ENCODE measurements at places on chromosomes 5 and 9. TPM values are rescaled to one million over a fixed set of nuclear protein-coding genes. Genes with fewer than 3 reads are reported as not detected.

GRCh38 chr5:174759091-174759490 is 34.7 kb downstream of the MSX2 start:
- no peak for DNase-seq

- no peak for DNase-seq
Observed at GRCh38 chr5:53552561-53552960, 7.9 kb upstream of the NDUFS4 start.

DNA sequence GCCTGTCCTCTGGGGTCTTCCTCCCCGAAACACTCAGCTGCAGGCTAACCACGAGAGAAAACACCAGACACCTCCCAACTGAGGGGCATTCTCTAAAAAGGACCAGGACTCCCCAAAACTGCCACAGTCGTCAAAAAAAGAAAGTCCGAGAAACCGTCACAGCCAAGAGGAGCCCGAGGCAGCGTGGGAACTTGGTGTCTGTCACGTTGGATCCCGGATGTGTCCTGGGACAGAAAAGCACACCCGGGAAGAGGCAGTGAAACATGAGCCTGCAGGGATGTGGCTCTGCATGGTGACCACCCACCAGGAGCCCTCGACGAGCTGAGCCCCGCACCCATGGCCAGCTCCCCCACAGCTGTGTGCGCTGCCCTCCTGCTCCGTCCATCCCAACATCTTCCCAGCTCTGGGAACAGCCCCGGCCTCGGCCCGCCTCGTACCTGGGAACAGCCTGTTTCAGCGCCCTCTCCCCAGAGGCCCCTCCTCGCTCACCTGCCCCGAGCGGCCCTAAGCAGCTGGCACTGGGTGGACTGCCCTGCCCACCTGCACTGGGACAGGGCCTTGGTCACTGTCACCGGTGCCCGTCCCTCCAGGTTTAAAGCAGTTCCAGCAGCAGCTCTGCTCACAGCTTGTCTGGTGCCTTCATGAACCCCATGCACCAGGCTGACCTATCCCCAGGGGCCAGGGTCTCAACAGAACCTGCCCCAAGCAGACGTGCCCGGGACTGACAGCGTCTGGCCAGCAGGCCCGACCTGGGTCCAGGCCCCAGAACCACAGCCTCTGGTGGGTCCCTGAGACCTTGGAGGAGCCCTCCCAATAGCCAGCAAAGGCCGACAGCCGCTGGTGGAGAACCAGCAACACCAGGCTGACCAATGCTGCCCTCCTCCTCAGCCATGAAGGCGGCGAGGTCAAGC is 10.9 kb downstream of the SLC12A7 start:
- no peak for DNase-seq

GRCh38 chr5:80961376-80962281 is 1.5 kb downstream of the RASGRF2 start:
- DNase-seq: no peak

- no peak for DNase-seq
Observed at GRCh38 chr5:106818552-106818951, 852.2 kb downstream of the EFNA5 start.

Gene DND1
- 1.9 TPM for total RNA-seq

GRCh38 chr9:108972186-108972585 is 38.0 kb downstream of the ABITRAM start:
- DNase-seq: no peak

- DNase-seq: no peak
Observed at GRCh38 chr5:129541648-129542251, 81.7 kb downstream of the ADAMTS19 start.

- DNase-seq: no peak
Observed at GRCh38 chr5:154159343-154159742, 31.2 kb upstream of the GALNT10 start.

Gene SLC1A3
- total RNA-seq: 19.1 TPM

Gene PCDHGA7
- total RNA-seq: 0.11 TPM

Gene C5orf52
- not detected for total RNA-seq

DNA sequence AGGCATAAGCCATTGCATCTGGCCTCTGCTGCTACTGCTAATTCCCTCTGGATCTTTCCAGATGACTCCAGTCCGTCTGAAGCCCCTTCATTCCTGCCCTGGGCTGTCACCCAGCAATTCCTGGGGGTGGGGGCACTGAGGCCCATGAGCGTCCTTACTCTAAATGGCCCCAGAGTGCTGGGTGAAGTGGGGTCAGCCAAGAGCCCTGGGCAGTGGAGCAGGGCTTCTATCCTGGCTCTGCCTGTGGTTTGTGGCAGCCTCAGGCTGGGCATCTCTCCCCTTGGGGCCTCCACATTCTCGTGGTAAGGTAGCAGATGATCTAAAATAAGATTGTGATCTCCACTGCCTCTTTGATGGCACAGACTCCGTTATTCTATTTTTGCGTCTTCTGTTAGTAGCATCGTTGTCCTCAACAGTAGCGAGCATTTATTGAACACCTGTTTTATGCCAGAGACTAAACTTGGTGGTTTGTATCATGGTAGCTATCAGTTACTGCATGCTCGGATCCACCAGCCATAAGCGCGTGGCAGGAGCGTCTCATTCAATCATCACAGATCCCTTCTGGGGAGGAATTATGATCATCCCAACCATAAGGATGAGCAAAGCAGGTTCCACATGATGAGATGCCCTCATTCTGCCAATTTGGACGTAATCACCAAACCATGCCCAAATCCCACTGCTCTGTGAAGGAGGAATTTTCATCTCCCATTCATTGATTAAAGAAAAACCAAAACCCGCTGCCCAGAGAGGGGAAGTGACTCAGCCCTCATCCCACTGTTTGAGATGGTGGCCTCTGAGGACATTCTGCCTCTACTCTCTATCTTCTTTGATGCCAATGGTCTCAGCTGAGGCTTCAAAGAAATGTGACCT is 21.9 kb upstream of the DUSP1 start:
- no peak for DNase-seq

GRCh38 chr9:101307524-101308213 is 77.1 kb downstream of the BAAT start:
- no peak for DNase-seq

DNA sequence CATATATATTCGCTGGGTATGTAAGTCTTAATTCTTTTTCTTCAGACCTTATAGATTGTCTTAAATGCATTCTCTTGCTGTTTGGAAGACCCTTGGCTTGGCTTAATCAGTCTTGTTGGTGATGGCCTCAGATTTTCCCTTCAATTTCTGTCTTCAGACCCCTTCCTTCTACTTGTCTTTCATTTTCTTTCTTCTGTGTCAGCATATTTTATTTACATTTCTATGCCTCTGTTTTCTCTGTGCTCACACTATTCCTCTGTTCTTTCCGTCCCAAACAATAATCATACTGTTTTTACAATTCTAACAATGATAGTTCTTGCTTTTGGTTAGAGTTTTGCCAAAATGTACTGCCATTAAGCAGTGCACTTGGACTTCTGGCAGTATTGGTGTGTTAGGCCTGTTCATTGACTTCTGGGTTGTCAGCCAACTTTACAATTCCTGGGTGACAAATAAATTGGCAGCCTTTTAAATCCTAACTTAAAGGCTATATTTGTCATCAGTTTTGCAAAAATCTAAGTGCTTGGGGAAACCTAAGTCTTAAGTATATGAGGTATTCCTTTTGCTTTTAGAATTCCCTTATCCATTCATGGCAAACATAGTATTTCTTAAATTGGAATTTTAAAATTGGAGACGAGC is 8.0 kb downstream of the SRFBP1 start:
- no peak for DNase-seq

DNA sequence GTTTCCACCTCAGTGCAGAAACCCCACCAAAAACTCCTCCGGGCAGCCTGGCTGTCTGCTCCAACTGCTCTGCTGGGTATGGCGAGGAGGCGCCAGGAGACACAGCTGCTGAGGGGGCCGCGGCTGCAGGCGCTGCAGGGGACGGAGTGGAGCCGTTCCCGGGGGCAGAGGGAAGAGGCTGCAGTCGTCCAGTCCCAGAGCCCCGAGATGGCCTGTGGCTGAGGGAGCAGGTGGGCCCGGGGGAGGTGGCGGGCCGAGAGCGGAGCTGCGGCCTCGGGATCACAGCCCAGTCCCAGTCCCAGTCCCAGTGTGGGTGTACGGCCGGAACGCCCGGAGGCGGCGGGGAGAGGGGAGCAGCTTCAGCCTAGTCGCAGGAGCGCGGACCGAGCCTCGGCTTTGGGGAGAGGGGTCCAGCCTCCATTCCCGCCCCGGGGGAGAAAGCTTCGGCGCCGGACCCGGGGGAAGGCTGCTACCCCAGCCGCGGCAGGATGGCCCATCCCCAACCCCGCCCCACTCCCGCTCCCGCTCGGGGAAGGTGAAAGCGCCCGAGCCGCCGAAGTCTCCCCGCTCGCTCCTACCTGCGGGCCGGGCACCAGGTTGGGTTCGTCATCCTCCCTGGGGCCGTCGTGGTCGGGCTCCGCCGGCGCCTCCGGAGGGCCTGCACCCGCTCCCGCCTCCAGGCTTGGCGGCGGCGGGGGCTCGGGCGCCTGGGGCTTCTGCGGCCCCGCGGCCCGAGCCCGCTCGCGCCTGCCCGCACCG is 513 bp downstream of the FAM193B start:
- DNase-seq: no peak

- DNase-seq: no peak
Observed at GRCh38 chr5:33997331-33997983, 10.4 kb downstream of the AMACR start.

- no peak for DNase-seq
Observed at GRCh38 chr5:29758986-29759421, 1434.5 kb upstream of the CDH6 start.

Gene ZNF883
- 7.3 TPM for total RNA-seq

DNA sequence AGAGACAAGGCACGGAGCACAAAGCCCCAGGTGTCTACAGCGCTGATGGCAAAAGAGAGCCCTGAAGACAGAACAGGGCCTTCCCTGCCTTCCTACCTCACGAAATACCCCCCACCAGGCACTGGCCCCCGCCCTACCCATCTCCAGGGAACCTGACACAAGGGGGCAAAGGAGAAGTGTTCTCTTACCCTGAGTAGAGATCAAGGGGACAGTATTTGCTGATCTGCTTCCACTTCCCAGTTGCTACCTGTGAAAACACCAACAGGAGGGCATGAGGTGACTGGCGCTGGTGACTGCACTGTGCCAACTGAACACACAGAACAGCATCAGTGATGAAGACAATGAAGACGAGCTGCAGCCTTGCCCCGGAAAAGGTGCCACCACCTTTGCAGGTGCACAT is 27.4 kb downstream of the IPPK start:
- peak; percentile 63 for DNase-seq

DNA sequence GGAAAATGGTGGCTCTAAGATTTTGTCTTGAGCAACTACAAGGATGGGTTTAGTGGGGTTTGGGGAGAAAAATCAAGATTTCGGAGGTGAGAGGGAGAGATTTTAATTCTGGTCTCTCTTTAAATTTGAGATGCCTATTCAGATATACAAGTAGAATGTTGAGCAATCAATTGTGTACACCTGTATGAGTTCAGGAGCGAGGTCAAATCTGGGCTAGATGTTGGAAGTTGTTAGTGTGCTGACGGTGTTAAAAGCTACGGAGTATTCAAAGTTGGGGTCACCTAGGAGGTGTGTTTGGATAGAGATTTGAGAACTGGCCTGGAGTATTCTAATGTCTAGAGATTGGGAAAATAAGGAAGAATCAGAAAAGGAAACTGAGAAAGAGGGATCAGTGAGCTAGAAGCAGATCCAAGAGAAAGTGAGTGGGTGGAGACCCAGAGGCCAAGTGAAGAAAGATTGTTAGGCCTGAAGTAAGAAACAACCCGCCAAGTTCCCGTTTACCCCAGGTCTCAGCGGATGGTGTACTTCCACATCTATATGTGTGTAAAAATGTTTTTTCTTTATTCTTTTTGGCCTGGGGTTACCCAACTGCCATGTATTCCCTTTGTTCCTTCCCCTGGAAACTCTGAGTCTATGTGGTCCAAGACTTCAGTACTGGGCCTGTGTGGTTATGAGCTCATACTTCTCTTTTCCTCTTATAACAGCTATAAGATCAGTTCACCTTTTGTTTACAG is 11.9 kb upstream of the ARHGAP26 start:
- DNase-seq: no peak

Gene CCL28
- not detected for total RNA-seq

DNA sequence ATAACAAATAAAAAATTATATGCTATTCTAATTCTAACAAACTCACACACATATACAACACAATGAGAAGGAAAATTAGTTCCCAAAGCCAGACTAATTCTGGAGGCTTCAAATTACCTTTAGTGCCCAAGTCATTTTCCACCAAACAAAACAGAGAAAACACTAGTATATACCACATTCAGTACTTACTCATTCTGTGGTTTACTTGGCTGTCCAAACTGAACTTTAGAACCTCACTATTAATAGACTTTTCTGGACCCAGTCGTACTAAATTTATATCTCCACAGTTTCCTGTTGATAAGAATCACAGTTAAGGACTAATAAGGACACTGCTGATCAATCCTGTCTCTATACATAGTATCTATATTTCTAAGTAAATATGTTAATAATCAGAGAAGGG is 66.4 kb downstream of the SETX start:
- no peak for DNase-seq

Gene HMCN2
- 0.05 TPM for total RNA-seq

- DNase-seq: peak; percentile 86
Observed at GRCh38 chr5:181223729-181224389, 778 bp downstream of the TRIM41 start.

Gene ASS1
- 219 TPM for total RNA-seq

Gene SV2C
- 0.05 TPM for total RNA-seq

DNA sequence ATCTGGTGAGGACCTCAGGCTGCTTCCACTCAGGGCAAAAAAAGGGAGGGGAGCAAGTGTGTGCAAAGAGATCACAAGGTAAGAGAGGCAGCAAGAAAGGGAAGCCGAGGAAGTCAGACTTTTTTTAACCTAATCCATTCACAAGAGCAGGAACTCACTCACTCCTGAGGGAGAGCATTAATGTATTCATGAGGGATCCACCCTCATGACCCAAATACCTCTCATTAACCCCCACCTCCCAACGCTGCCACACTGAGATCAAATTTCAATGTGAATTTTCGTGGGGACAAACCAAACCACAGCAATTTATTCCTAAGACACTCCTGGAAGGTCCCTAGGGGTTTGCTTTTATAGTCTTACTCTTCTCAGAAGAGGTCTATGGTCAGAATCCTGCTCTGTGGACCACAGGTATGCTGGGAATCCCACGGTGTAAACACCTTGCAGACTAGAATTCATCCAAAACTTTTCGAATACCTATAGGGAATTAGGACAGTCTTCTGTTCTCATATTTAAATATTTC is 108.7 kb downstream of the HSD17B3 start:
- DNase-seq: no peak

GRCh38 chr5:178667101-178667500 is 40.3 kb upstream of the CLK4 start:
- no peak for DNase-seq

GRCh38 chr9:92482329-92482728 is at the start of gene ASPN:
ASPN (minus strand) TSS chr9:92482506.
- DNase-seq: no peak

- no peak for DNase-seq
Observed at GRCh38 chr5:151721812-151722391, 35.2 kb upstream of the SPARC start.

GRCh38 chr9:84300271-84300670 is 40.3 kb downstream of the SLC28A3 start:
- no peak for DNase-seq

Gene DMGDH
- 2.4 TPM for total RNA-seq
